ENCODE measurements at places on chromosomes 1 and 21.

DNA sequence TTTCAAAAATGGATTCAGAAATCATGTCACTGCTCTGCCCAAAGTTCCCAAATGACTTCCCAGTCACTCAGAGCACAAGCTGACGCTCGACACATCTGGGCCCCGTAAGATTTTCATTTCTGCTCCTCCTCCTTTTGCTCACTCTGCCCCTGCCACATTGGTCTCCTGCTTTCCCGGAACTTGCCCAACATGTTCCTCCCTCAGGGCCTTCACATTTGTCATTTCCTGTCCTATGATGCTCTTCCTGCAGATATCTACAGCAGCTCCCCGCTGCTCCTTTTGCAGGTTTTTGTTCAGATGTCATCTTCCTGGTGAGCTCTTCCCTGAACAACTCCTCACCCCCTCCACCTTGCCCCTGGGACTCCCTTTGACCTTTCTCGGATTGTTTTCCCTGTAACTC, 58.5 kb upstream of the IVNS1ABP start:
- no peak for DNase-seq

- DNase-seq, result no peak
Measured at GRCh38 chr1:203871114-203871880, 9.9 kb downstream of the SNRPE start.

- no peak for DNase-seq
Measured at GRCh38 chr1:192980856-192981255, 78.3 kb downstream of the UCHL5 start.

- DNase-seq, result peak; percentile 69
Measured at GRCh38 chr1:154157520-154158306, 2.8 kb upstream of the NUP210L start.

DNA sequence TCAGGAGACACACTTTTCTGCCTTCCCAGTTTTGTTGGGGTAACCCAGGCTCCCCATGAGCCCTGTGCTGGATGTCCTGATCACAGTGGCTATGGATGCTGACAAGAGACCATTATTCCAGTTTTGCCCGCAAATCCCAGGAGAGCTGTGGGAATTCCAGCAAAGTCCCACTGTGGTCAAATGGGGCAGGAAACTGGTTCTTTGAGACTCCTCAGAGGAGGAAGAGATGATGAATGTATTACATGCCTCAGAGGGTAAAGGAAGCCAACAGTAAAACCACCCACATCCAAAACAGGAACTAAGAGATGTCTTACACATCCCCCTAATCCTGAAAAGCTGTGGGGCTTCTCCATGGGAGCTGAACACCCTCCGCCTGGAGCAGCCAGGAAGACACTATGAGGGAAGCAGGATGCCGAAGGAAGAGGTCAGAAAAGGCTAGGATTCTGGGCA, 12.8 kb upstream of the MPZL1 start:
- no peak for DNase-seq

GRCh38 chr21:30268608-30269197, 14.0 kb downstream of the KRTAP24-1 start:
- DNase-seq, result no peak

DNA sequence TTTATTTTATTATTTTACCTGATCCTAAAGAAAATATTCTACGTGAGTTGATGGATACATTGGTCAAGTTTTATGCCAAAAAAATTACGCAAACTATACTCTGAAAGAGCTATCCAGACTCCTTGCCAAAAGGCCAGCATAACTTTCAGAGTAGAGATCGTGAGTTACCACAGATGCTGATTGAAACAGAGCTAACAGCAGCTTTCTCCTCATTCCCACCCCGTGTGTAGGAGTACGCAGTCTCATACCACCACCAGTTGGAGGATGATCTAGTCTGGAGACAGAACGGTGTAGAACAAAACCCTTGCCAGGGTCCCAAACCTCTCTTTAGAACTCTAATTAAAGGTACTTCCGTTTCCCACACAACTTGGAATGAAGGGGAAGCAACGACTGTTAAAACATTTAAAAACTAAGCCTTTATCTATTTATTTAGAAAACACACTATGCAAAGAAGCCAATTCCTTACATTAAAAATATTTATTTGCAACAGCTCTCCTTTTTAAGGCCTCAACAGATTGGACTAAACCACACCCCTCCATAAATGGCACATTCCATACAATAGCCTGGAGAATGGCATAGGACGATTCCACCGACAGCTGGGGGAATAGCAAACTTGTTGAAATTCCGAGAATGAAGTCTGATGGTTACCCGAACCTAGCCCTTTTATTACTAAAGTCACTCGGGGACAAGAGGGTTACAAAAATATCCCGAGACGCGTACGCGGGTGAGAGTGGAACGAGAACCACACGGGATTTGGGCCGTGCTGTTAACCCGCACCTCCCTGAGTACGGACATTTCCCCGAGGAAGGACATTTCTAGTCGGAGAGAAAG, 1.4 kb downstream of the NUCKS1 start:
- DNase-seq, result peak; percentile 23

- no peak for DNase-seq
Measured at GRCh38 chr1:218498056-218498938, 153.2 kb downstream of the TGFB2 start.

GRCh38 chr1:215228193-215228592, 145.7 kb downstream of the KCNK2 start:
- DNase-seq, result no peak

DNA sequence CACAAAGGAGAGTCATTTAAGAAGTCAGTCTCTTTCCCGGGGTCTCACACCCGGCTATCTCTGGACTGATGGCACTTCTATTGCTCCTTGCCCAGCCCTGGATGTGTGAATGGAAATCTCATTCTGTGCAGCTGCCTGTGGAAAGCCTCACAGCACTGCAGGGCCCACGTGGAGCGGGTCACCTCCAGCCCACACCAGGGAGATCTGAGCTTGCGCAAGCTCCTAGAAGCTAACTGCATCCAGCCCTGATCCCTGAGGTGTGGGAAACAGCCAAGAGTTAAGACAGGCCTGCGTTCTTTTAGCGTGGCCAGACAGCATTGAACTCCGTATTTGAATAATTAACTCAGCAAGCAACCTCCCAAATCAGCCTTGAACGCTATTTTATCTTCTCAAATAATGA, 150.5 kb downstream of the LRIG2 start:
- no peak for DNase-seq

DNA sequence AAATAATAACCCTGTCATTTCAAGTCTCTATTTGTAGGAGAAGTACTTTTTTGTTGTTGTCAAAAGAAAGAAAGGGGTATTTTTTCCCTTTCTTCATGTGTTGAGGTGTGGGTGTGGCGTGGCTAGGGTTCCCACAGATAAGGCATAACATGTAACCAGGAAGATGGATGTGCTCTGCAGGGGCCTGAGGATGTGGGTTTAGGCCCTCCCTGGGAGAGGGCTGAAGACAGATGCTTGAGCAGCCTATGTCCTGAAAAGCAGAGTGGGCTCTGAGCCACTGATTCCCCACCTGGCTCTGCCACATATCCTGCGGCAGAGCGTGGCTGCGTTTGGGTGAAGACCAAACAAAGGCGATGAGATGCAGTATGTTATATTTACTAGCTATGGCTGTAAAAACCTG, 13.9 kb upstream of the ADAR start:
- DNase-seq, result no peak

DNA sequence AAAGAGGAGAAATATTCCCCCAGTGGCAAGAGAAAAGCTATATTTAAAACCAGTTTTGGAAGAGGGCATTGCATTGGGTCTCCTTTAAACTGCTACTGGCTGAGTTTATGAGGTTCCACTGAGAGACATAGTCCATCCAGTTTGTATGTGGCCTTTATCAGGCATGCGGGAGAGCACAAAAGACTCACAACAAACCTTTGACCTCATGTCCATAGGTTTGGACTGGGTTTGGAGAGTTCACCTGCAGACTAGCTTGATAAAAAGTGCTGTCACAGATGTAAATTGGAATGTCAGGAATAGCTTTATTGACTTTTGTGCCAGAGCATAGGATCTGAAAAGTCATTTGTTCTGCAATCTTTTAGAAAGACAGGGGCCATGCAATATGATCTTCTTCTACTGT, 131.0 kb upstream of the NRIP1 start:
- DNase-seq, result no peak

DNA sequence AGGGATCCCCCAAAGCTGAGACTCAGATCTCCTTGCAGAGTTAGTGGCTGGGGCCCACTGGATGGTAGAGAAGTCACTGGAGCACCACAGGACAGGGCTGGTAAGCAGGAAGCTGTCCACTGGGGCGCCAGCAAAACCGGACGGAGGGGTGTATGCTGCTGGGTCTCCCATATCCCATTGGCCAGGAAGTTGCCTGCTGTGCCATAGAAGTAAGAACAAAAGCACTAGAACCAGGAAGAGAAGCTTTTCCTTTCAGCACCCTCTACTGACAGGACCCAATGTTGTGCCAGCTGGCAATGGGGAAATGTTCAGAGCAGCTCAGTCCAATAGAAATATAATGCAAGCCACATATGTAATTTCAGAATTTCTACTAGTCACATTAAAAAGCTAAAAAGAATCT, 146.6 kb downstream of the SPATA46 start:
- no peak for DNase-seq

- DNase-seq, result no peak
Measured at GRCh38 chr21:34822168-34822567, 153.4 kb downstream of the CLIC6 start.

DNA sequence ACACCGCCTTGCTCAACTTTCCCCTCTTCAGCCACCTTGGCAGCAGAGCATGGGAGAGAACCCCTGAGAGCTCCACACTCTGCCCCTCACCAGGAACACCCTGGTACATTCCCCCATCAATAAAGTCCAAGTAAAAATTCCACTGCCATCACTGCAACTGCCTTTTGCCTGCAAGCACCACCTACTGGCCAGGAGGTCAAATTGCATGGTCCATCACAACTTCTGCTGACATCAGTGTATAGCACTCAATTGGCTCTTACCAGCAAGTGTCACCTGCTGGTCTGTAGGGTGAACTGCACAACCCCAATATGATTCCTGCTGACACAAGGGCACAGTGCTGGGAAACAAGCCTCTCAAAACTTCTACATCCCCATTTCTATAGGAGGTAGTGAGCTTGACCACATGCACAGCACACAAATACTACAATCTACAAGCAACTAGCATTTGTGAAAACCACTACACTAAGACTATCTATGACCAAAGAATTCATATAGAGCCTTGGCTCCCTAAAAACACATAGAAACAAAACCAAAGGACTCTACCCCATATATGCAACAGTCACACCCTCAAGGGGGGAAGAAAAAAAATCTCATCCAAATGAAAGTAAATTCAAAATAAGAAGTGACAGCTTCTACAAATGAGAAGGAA, 69.2 kb downstream of the FASLG start:
- peak; percentile 41 for DNase-seq

- DNase-seq, result no peak
Measured at GRCh38 chr1:223788746-223789415, 56.9 kb downstream of the TP53BP2 start.

GRCh38 chr1:162342452-162342983, 34.1 kb downstream of the SPATA46 start:
- no peak for DNase-seq

DNA sequence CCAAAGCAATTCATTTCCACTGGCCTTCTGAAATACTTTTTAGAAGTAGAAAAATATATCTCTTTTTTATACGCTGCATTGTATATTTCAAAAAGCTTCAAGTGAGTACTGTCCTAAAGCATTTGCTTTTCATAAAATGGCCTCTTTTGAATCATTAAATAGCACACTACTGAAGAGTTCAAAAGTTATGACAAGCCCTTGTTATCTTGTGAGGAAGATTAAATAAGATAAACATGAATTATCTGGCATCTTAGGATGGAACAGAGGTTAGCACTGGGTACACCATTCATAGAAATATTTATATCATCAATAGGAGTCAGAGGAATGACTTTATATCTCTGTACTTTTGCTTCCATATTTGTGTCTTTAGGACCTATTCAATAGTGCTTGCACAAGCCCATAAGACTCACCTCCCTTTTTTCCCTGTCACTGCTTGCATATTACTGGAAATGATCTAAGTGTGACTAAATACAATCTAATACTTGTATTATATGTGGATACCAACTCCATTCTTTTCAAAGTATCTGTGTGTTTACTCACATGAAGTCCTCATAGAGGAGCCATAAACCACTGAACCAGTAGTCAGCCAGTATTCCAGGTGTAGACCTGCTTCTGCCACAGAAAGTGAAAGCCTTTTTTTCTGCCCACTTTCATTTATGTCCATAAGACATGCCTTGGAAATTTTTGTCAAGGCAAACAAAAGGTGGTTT, 274.2 kb upstream of the C1orf105 start:
- DNase-seq, result no peak

All from stimulated activated naive CD4-positive, alpha-beta T cell treated with Interleukin-2 at 50 U/mL for 16 hours (primary cell).